Kidney (tissue), 22 donors: ENCODE measurements at places on chromosomes 1 and 21. TPM values are rescaled to one million over a fixed set of nuclear protein-coding genes. Genes with fewer than 3 reads are reported as not detected.

- H3K27ac ChIP-seq = peak overlapping the region; percentile 99
- H3K4me1 ChIP-seq = peaks cover 4% of the 10 kb centered on the region
- H3K27me3 ChIP-seq = no peaks in the 10 kb centered on the region
- peaks cover 21% of the 10 kb centered on the region for H3K36me3 ChIP-seq
Observed at GRCh38 chr1:207822124-207822601, 70.3 kb downstream of the CD46 start.

DNA sequence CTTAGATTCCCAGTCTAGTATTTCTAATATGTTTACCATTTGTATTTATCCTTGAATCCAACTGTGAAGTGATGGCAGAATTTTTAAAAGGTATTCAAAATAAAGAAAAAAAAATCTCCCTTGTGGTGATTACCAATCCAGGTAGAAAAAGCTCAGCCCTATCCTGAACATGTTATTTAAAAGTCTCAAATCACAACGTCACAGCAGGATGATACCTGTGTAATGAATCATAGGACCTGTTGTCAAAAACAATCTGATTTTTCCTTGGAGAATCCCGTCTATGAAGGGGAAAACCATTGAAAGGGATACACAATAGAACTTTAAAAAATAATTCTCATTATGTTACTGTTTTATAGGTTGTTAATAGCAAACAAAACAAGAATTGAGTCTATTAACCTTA is 76.9 kb upstream of the LBR start:
- H3K4me3 ChIP-seq = no peak overlapping the region
- no peak overlapping the region for H3K27ac ChIP-seq
- H3K36me3 ChIP-seq = peaks cover 2% of the 10 kb centered on the region
- H3K27me3 ChIP-seq = no peaks in the 10 kb centered on the region

DNA sequence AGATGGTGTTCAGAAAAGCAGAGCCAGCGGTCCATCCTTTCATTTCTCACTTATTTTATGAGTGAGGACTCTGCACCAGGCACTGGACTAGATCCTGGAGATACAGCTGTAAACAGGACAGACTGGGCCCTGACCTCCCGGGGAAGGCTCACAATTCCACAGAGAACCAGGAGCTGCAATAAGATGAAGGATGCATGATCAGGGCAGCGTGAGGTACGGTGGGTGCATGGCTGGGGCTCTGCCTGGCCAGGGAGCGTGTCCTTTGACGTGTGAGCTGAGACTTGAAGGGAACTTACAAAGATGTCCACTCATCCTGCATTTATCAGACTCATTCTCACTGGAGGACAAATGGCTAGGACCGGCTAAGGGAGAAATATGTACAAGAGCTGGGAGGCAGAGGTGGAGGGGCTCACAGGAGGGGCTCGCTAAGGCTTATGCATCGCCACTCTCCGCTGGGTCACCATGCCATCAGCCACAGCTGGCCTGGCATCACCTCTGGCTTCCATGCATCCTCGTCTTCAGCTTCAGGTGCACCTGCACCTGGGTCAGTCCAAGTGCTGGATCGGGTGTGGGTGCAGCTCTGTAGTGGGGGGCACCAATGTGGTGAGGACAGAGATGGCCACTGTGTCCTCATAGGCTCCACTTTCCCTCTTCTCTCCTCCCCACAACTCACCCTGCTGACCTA is 213.9 kb downstream of the TOMM20 start:
- H3K4me1 ChIP-seq = peaks cover 18% of the 10 kb centered on the region
- DNase-seq = no peak
- no peaks in the 10 kb centered on the region for H3K27me3 ChIP-seq
- H3K27ac ChIP-seq = no peak overlapping the region

DNA sequence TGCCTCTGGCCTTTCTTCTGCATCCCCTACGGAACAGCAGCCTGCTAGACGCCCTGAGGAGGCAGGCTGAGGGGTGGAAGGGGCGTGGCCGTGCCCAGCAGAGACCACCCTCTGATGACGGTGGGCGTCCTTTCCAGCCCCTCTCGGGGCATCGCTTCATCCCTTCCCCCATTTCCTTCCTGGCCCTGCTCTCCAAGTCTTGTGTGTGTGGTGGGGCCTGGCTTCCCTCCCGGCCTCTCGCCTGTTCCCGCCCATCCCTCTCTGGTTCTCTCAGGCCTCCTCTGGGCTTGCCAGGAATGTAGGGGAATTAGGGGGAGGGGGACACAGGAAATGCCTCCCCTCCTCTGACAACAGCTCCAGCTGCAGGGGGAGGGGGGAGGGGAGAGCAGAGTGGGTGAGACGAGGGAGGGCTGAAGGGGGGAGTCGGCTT is 51.1 kb downstream of the SKI start:
- H3K27ac ChIP-seq = peak overlapping the region; percentile 40
- no peaks in the 10 kb centered on the region for H3K27me3 ChIP-seq
- DNase-seq = peak; percentile 94
- no peak overlapping the region for H3K4me3 ChIP-seq
- no peaks in the 10 kb centered on the region for H3K36me3 ChIP-seq

ASH1L gene
- total RNA-seq = 68.5 TPM

C1orf226 gene
- total RNA-seq = 15.2 TPM

HCRTR1 gene
- total RNA-seq = 0.35 TPM
